ENCODE measurements at places on chromosomes 7 and 10.

DNA sequence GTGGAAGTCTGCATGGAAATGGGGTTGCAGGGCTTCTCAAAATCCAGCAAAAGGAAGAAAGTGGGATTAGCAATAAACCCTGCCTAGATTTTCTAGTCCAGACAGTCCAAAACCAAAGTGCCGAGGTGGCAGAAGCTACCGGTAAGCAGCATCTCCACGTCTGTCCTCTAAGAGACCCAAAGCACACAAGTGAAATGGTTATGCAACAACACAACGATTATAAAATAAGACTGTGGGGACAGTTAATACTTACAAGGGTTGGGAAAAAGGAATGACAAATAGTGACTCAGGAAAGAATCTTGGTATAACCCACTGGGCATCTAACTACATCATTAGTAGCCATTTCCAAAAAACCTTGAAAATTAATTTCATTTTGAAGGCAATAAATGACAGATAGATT is 24.7 kb downstream of the CREB3L2 start:
- DNase-seq, result no peak

DNA sequence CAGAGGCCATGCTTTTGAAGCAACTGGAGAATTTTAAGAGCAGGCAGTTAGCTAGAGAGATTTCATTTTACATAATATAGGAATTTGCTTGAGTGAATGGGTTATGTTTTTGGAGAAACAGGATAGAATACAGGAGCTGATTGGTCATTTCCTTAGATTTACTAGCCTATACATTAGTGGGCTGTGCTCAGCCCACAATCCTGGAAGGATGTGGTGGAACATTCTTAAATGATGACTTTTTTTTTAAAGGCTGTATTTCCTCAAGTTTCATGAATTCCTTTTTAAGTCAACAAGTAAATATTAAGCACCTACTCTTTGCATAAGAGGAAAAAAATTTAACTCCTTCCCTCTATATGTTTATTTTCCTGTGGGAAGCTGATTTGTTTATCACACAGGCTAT is 314.4 kb upstream of the BMPER start:
- no peak for DNase-seq

DNA sequence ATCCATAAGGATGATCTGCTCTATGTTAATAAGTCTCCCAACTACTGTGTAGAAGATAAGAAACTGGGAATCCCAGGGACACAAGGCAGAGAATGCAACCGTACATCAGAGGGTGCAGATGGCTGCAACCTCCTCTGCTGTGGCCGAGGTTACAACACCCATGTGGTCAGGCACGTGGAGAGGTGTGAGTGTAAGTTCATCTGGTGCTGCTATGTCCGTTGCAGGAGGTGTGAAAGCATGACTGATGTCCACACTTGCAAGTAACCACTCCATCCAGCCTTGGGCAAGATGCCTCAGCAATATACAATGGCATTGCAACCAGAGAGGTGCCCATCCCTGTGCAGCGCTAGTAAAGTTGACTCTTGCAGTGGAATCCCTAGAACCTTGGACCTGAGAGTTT is 10.3 kb downstream of the WNT16 start:
- no peak for DNase-seq

- peak; percentile 39 for DNase-seq
Measured at GRCh38 chr7:43647673-43648472, 65.0 kb downstream of the STK17A start.

- DNase-seq, result no peak
Measured at GRCh38 chr7:21107101-21107500, 320.4 kb upstream of the SP8 start.

GRCh38 chr7:115409682-115410433 is 488.0 kb downstream of the MDFIC start:
- no peak for DNase-seq

DNA sequence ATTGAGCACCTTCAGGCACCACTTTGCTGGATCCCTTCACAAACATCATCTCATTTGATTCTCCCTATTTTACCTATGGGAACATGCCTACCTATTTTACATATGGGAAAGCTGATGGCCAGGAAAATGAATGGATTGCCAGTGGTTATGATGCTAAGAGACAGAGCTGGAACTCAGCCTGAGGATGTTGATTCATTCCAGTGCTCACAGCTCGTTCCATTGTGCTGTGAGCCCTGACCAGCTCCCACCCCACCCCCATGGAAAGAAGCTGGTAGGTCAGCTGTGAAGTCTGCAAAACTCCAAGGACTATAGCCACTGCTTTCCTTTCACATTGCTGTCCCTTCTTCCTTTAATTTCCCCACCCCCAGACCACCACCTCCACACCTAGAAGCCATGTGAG is 9.6 kb downstream of the UBTD1 start:
- DNase-seq, result no peak

DNA sequence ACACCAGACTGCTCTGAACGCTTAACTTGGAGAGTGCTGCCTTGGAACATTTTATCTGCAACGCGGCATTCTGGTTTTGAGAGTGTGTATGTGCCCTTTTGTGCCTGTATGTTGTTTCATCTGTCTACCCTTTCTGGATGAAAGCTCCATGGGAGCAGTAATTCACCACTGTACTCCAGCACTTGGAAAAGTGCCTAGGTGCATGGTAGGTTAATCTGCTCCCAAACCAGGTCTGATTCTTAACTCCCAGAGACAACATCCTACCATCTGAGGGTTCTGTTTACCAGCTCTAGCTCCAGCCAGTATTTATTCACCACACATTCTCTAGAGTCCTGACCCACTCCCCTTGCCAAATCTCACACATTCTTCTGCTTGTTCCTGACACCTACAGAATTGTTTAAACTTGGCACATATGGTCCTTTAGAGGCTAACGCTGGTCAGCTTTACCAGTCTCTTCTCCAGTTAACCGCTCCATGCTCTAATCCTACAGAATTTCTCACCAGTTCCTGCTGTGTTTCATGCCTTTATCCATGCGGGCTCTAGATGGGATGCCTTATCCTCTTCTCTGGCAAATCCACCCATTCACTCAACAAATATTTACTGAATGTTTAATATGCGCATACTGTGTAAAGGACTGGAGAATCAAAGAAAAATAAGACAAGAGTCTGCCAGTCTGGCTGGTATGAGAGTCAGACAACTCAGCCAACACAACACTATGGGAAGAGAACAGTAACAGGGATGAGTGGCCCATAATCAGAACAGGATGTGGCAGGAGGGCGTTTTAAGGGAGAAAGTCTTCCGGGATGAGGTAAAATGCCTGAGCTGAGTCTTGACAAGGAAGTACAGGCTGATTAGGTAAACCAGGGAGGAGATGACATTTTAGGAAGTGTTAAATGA is 46.3 kb downstream of the MTPN start:
- DNase-seq, result no peak

DNA sequence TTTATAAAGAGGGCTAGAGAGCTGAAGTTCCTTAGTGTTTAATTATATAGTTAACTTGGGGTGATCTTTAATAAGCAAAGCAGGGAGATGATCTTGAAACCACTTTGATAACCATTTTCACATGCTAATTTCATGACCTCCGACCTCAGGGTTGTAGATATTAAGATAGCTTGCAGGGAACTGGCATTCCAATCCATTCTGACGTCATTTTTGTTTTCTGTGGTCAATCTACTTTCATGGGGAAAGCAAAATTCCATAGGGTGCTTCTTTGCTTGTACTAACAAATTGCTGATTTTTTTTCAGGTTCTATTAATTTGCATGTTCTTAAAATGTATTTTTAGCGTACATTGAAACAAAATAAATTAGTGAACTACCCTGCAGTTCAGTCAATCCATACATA is 139.3 kb downstream of the CDCA7L start:
- no peak for DNase-seq

GRCh38 chr7:2309889-2310331 is 4.3 kb downstream of the SNX8 start:
- DNase-seq, result no peak

DNA sequence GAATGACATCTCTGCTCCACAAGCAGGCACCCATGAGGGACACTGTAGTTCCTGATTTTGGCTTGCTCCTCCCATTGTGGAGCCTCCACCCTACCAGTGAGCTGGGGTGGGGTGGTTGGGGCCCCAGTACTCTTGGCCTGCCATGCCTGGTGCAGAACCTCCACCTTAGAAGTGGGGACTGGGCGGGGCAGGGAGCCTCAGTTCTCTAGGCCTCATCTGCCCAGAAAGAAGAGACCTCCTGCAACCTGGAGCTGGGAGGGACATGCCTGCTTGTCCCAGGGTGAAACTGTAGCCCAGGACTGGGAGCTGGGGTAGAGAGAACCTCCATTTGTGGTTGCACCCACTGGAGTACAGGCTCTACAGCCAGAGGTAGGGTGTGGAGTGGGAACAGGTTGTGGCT is 14.4 kb downstream of the RAMP3 start:
- no peak for DNase-seq

- DNase-seq, result no peak
Measured at GRCh38 chr7:123773481-123773880, 24.7 kb upstream of the WASL start.

DNA sequence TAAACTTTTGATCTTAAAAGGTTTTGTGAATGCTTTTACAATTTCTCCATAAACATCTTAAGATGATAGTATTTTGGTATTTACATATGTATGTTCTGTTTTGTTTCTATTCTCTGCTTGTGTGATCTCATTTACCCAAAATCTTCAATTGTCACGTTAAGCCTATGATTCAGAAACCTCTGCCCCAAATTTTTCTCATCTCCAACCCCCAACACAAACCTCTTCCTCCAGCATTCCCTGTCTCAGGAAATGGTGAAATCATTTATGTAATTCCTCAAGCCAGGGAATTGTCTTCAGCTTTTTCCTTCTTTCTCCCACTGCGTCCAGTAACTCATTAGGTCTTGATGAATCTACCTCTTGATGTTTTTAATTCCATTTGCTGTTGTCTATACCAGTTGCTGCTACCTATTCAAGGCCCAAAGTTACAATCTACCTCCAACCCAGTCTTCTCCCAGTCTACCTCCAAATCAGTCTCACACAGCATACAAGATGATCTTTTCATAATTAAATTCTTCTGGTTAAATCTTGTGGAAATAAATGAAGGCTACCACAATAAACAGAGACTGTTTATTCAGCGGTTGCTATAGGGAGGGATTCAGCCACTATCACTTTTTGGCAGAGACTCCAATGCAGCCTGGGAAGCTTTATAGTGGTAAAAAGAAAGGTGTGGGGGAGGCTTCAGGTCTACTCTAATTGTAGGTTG is 5.8 kb downstream of the CFAP69 start:
- DNase-seq, result no peak

- DNase-seq, result no peak
Measured at GRCh38 chr7:79291498-79291865, 162.0 kb downstream of the MAGI2 start.

DNA sequence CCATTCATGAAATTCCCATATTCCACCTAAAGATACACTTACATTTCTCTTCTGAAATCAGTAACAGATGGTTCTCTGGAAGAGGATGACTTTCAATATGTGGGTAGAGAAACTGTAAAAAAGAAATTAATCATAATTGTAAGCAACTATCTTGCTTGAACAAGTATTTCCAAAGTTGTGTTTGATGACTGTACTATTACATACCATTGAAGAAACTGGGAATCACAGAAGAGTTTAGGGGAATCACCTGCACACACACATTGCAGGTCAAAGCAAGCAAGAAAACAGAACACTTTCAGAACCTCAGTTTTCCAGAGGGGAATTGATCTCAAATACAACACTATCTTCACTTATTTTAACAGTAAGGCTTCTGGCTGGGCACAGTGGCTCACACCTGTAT is 33.6 kb downstream of the GSAP start:
- DNase-seq, result no peak

- DNase-seq, result no peak
Measured at GRCh38 chr7:157962458-157963306, 624.9 kb downstream of the PTPRN2 start.

DNA sequence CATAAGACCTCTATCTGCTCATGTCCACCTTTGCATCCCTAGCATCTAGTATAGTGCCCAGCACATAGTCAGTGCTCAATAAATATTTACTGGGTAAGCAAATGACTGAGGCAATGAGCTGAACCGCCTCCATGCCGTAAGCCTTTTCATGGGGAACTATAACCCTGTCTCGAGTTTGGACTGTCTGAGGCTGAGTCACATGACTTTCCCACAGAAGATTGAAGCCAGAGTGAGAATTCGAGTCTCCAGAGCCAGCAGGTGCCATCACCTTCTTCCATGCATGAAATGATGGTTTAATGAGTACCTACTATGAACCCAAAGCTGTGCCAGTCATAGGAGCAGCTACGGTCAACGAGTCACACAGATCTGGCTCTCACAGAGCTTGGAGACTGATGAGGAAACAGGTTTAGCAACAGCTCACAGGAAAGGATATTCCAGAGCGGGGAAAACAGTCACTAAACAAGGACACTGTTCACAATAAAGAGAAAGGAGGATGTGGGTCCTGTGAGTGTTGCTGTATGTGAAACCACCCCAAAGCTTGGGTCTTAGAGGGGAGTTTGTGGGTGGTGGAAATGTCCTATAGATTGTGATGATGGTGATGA is 75.2 kb downstream of the TEX36 start:
- no peak for DNase-seq

DNA sequence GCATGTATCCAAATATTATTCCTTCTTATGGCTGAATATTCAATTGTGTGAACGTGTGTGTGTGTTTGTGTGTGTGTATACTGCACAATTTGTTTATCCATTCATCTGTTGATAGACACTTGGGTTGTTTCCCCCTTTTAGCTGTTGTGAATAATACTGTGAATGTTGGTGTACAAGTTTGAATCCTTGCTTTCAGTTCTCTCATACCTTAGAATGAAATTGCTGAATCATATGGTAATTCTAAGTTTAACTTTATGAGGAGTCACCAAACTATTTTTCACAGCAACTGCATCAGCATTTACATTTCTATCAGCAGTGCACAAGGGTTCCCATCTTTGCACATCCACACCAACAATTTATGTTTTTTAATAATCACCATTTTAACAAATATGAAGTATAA is 86.9 kb upstream of the GATAD1 start:
- no peak for DNase-seq

- DNase-seq, result no peak
Measured at GRCh38 chr10:3554121-3554522, 230.9 kb downstream of the KLF6 start.

- DNase-seq, result peak; percentile 45
Measured at GRCh38 chr7:7969306-7970236, 975 bp downstream of the GLCCI1 start.

Measured in CD4-positive, alpha-beta T cell treated with Interleukin-4 for 1 hour (primary cell).